ENCODE measurements at places on chromosomes 11 and 22.
A peak's percentile ranks its signal among the peaks of the same experiment; 100 is the strongest.

DNA sequence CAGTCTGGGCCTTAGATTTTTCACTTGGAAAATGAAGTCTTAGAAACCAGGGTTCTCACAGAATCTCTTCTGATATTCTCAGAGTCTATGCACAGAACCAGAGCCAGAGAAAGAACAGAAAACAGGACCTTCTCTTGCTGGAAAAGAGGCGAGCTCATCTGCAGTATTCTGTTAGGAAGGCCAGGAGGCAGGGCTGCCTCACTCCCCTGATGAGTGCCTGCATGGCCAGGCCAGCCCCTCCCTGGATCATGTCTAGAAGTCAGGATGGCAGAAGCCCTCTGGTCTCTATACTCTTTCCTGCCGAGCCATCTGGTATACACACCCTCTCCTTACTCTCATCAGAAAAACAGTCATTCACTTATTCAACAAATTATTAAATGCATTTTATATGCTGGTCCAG is 723 bp downstream of the OR51M1 start:
- no peak for DNase-seq

GRCh38 chr11:9784602-9785315 is 120.9 kb downstream of the SWAP70 start:
- no peak for DNase-seq

GRCh38 chr22:44611880-44612496 is 90.0 kb upstream of the PRR5 start:
- no peak for DNase-seq

DNA sequence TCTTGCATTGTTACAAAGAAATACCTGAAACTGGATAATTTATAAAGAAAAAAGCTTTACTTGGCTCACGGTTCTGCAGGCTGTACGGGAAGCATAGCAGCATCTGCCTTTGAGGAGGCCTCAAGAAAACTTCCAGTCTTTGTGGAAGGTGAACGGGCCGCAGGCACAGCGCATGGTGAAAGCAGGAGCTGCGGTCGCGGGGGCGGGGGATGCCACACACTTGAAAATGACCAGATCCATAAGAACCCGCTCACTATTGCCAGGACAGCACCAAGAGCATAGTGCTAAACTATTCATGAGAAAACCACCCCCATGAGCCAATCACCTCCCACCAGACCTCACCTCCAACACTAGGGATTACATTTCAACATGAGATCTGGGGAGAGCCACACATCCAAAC is 45.6 kb upstream of the SEPTIN5 start:
- no peak for DNase-seq

- DNase-seq: no peak
These were observed 138.7 kb downstream of the MAML2 start for GRCh38 chr11:96204366-96204659.

DNA sequence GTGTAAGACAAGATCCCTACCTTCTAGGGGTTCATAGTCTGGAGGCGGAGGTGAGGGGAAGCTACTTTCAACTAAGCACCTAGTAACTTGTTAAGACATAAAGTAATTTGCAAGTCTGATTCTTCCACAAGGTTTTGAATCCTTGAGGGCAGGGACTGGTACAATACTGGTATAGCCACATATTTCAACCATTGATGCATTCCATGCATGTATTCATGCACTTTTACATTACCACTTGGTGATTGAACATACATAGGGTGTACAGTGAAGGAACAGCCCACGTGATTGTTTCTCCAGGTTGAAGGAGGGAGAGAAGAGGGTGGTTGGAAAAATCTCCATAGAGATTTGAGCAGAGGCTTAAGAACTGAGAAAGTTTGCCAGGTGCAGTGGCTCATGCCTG is 62.0 kb upstream of the PAX6 start:
- DNase-seq: no peak

DNA sequence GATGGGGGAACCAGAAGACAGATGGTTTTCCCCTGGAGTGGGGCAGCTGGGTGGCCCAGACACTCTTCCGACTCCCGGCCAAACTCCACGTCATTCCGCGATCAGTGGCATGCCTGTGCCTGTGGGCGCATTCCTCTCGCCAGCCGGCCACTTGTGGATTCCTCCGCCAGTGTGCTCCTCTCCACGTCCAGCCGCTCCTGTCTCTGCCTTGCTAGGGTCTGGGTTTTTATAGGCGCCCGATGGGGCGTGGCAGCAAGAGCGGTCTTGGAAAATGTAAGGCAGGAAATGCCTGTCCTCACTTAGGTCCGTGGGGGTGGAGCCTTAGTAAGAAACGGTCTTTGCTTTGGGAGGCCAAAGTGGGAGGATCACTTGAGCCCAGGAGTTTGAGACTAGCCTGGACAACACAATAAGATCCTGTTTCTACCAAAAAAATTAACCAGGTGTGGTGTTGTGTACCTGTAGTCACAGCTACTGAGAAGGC is 81.6 kb upstream of the SEPTIN5 start:
- no peak for DNase-seq

DNA sequence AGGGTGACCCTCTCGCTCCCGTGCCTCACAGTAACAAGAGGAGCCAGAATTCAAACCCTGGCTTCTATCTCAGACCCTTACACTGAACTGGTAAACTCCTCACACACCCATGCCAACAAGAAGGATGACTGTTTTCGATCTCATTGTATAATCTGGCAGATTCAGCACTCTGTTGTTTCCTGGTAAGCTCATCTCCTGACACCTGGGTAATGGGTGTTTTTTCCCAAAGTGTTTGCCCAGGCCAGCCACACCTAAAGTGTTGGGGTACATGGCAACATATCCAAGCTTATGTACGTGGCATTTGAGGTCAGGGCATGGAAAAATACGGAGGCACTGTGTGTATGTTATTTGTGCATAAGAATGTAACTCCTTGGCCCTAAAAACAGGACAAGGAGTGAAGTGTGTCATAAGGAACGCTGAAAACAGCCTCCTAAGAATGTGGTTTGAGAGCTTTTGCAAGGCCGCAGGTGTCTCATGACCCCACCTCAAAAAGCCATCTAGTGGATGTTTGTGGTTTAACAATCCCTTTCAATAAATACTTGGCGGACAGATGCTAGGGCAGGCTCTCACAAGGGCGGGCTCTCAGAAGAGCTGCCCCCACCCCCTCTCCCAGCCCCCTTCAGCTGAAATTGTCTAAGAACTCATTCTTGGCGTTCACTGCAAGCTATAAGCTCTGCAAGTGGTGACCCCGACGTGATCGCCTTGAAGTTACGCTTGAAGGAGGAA is at the start of gene MS4A15:
TSS of gene MS4A15 (plus strand) at position 561 of the 726 bp plus-strand sequence. CDS start 6,867 bp downstream, outside the sequence.
- DNase-seq: peak; percentile 43

All from HEK293T (cell line).